ENCODE measurements at places on chromosomes 3 and 15. TPM values are rescaled to one million over a fixed set of nuclear protein-coding genes. Genes with fewer than 3 reads are reported as not detected.

DNA sequence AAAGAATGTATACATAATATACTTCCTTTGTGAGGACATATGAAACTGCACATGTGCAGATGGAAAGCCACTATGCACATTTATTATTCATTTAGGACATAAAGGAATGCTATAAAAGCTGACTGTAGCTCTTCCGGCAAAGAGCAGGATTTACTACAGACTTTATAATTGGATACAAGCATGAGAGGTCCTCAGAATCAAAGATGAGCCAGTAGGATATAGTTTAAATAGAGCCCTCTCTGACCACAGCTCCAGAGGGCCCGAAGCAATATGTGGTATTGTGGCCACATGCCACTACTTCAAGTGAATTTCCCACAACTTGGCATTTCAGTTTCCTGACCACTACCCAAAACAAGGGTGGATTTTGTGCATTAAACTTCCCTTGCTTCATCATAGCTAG is 140.9 kb downstream of the ATP8B4 start:
- no peak for DNase-seq

DNA sequence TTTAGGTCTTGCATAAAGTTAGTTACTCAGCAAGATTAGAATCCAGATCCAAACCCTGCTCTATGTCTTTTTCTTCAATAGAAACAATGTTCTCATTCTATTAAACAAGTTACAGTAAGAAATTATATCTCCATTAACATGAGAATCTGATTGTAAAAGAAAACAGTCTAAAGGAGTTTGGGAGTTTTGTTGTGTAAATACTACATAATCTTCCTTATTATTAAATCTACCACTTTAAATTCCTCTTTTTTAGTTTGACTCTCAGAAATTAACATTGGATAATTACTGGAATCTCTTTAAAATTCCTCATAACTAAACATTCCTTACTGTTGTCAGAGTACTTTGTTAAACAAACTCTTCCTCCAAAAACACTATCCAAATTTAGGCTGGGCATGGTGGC is 1.7 kb upstream of the GOLIM4 start:
- DNase-seq = no peak

DNA sequence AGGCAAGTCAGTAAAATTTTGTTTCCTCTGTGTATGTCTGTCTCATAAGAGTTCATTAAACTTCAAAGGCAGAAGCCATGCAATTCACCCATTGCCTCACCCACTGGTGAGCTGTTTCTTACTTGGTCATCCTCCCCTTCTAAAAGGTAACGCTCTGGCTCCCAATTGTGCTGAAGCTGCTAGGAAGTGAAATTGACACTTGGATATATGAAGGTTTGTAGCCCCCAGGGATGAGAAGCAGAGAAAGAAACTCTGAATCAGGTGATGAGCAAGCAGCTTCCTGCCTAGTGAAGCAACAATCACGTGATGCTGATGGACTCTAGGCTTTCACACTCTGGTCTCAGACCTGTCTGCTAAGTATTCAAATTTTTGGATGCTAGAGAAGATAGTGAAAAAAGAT is 70.7 kb downstream of the CD200R1L start:
- DNase-seq = no peak

DNA sequence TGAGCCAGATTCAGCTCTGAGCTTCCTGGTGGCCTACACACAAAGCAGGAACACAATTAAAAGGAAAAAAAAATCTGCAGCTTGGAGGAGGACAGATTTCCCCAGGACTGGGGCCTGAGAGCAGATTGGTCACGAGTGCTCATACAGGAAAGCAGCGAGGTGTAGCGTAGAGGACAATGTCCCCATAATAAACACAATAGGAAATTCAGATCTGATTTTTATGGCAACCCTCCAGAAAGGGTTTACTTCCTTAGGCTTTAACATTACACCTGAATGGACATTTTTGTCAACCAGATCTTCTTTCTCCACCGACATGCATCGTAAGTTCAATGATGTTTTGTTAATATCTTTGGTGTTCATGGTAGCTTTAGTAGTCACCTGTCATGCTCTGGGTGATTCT is 23.3 kb downstream of the SLC6A20 start:
- no peak for DNase-seq

DNA sequence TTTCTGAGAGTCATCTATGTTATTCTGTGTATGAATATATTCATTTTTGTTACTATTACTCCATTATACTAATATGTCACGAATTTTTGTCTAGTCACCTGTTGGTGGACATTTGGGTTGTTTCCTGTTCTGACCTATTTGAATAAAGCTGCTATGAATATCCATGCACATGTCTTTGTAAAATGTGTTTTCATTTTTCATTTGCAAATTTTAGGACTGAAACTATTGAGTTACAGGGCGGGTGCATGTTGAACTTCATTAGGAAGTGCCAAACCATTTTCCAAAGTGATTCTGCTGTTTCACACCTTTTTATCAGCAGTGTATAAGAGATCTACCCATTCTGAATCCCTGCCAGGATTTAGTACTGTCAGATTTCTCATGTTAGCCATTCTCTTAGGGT is 37.7 kb upstream of the IQCF6 start:
- DNase-seq = no peak

GRCh38 chr3:161700998-161701397 is 204.4 kb downstream of the OTOL1 start:
- no peak for DNase-seq

DNA sequence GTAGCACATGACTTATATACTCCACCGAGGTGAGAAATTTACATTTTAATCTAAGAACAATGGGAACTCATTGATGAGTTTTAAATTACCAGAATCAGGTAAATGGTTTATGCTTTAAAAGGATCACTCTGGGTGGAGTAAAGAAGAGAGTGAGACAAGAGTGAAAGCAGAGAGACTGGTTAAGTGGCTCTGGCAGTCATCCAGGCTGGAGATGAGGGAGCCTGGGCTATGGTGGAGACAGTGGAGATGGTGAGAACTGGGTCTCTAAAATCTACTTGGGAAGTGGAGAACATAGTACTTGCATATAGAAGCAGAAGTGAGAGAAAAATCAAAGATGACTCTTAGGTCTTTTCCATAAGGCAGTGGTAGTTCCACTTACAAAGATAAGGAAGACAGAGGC is 37.1 kb upstream of the SLC25A36 start:
- no peak for DNase-seq

DNA sequence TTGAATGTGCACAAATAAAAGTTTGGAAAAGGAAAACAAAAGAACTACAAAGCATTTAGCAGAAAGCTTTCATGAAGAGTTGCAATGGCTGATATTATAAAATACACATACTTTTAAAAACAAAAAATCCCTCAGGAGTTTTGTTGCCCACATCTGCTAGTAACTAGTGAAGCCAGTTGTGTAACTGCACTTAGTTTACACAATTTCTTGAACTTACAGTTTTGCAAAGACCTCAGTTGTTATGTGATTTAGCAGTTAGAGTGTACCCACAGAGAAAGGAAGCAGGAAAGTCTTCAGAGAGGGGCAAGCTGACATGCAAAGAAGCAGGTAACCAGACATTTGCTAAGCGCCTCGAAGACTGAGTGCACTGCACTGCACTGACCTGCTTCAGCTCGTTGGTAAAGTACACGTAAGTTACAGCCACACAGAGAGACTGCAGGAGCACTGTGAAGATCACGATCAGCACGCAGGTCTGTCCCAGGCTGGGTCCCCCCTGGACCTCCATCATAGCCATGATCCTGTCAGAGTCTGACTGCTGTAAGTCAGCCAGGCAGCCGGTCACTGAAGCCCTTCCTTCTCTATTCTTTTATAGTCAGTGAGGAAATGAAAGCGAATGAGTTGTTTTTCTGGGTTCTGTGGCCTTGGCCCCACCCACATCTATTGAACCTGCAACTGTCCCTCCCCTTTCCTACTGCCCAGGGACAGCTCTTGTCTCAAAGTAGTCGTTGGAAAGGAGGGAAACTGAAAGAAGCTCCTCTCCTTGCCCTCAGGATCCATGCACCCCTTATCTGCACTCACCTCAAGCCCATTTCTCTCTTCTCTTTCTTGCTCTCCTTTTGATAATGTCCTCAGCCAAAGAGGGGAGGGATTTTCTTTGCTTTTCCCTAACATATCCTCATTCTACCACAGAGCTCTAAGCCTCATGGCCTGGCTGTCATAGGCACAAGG is at the start of gene TNFSF10:
Gene TNFSF10, minus strand, starts transcription at position 560 of the 948 bp plus-strand sequence. Its CDS starts 46 bp downstream, at position 514.
- DNase-seq = peak; percentile 68

DNA sequence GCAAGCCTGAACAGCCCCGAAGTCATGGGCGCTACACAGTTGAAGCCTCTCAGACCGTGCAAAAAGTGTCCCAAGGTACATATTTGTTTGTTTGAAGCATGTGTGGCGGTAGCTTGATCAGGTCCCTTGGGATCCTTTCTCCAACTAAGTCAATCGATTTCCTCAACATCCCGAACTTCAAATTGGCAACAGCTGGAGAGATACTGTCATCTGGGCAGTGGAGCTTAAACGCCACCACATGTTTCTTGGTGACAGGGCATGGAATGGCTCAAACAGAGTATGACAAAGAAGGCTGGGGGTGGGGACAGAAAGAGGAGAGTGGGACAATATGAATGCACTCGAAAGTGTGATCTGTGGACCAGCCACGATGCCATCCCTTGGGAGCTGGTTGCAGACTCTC is 84.9 kb upstream of the PSMD6 start:
- no peak for DNase-seq

DNA sequence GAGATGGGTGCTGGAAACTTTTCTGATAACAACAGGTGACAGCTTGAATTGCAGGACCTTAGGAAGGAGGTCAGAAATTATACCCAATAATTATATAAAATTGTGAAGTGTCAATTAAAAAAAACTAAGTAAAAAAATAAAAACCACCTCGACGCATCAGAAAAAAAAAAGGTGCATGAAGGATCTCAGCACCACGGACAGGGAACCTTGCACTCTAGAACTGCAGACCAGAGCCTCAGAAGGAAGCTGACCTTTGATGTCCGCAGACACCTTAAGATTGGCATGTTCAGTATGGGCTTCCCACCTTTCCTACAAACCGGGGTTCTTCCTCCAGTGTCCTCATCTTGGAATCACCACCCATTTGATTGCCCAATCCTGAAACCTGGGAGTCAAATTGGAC is 60.9 kb downstream of the SCN10A start:
- DNase-seq = no peak

DNA sequence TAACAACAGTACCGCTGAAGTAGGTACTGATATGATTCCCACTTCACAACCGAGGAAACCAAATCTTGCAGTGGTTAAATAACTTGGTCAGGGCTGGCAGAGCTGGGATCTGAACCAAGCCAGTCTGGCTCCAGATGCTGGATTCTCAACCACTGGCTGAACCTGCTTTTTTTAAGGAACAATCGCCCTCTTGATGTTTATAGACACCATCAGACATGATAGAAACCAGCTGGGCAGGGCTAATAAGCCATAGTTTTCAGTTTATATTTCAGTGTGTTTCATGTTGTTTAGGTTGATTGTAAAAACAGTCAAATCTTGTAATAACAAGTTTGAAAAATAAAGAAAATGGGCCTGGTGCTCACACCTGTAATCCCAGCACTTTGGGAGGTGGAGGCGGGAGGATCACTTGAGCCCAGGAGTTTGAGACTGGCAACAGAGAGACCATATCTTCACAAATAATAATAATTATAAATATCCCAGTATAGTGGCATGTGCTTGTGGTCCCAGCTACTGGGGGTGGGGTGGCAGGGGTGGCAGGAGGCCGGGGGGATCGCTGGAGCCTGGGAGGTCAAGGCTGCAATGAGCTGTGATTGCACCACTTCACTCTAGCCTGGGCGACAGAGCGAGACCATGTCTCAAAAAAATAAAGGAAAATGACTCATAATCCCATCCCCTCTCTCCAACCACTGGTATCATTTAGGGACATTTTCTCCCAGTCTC is 36.7 kb downstream of the XYLB start:
- DNase-seq = no peak

- DNase-seq = no peak
These were observed 205.8 kb upstream of the IL12A start for GRCh38 chr3:159782724-159783421.

GRCh38 chr15:98412852-98413251 is 235.5 kb upstream of the IGF1R start:
- DNase-seq = no peak

GRCh38 chr15:36612063-36612788 is 32.8 kb downstream of the CDIN1 start:
- DNase-seq = peak; percentile 85

- DNase-seq = peak; percentile 49
These were observed 94.5 kb upstream of the DLG1 start for GRCh38 chr3:197392961-197393360.

GRCh38 chr3:98603580-98603979 is 10.2 kb upstream of the CPOX start:
- DNase-seq = no peak

- no peak for DNase-seq
These were observed 38.2 kb upstream of the CNOT10 start for GRCh38 chr3:32646761-32647160.

- DNase-seq = no peak
These were observed 28.7 kb downstream of the BFSP2 start for GRCh38 chr3:133428552-133428951.

GRCh38 chr3:19738846-19739245 is 195.2 kb downstream of the EFHB start:
- DNase-seq = no peak

GRCh38 chr15:39587096-39587721 is 6.3 kb downstream of the THBS1 start:
- peak; percentile 65 for DNase-seq

DNA sequence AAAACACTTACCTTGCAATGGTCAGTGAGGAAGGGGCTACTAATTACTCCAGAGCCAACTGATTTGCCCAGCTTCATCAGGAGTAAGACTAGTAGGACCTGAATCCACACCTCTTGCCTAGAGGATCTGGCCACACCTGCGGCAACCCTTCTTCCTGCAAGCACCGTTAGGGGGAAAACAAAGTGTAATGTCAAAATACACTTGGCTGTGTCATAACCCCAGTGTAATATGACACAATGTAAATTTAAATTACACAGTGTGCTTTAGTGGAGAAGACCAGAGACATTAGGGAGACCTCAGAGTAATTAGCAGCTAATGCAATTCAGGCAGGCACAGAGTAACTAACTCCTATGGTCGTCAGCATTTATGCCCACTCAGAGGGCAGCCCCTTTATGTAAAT is 308.5 kb upstream of the ARRDC4 start:
- DNase-seq = no peak

GRCh38 chr3:172171396-172172075 is 132.2 kb downstream of the FNDC3B start:
- no peak for DNase-seq

The LPP gene
- 24.0 TPM for total RNA-seq

The SCAANT1 gene
- 1.7 TPM for total RNA-seq

The APOD gene
- total RNA-seq = 2.4 TPM

The INSYN1 gene
- total RNA-seq = under 0.01 TPM

The ANKRD63 gene
- total RNA-seq = not detected

The SH2D7 gene
- not detected for total RNA-seq

The LRRC15 gene
- 0.20 TPM for total RNA-seq

The ZPLD1 gene
- not detected for total RNA-seq

The CYP11A1 gene
- not detected for total RNA-seq

The MAP1A gene
- 0.20 TPM for total RNA-seq

The CCDC39 gene
- not detected for total RNA-seq

The CLDN18 gene
- not detected for total RNA-seq
